Kasumi-1 (cell line): ENCODE measurements at places on chromosomes 2 and 18.

DNA sequence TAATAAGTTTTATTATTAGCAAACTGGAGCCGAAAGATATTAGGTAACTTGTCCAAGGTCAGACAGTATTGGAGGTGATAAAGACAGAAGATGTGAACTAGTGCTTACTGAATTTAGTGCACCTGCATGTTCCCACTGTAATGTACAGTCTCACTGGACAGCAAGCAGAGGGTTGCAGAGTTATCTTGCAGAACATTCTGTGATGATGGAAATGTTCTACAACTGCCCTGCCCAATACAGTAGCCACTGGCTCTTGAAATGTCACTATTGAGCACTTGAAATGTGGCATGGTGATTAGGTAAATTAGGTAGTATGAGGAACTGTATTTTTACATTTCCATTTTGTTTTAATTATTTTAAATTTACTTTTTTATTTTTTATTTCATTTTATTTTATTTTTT lies 356.6 kb downstream of the EPHA4 start:
- DNase-seq: no peak

- peak; percentile 40 for DNase-seq
Measured at GRCh38 chr18:12408247-12408869, 629 bp downstream of the PRELID3A start.

DNA sequence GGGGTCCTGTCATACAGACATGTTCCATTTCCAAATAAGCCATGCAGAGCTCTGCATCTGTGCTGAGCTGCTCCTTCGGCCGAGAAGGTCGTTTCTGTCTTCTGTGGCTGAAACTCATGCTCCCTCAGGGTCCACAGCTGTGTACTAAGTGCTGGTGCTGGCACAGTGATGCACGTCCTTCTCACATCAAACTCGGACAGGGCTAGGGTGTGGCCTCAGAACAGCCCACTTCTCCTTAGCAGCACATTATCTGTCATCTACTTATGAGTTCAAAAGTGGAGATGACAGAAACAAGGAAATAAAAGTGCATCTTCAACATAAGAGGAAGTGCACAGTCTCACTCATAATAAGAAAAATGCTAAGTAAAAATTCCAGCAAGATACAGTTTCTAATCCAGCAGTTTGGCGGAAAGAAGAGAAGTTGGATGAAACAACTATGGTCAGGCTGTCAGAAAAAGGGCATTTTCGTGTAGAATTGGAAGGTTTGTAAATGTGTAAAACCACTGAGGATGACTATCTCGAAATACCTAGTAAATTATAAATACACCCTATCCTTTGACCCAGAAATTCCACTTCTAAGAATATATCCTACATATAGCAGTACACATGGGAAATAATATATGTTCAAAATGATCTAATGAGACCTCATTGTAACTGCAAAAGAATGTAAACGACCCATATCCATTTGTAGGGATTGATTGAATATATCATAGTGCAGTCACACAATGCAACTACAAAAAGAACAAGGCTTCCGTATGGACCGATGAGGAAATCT lies 53.7 kb upstream of the APCDD1 start:
- DNase-seq: no peak

DNA sequence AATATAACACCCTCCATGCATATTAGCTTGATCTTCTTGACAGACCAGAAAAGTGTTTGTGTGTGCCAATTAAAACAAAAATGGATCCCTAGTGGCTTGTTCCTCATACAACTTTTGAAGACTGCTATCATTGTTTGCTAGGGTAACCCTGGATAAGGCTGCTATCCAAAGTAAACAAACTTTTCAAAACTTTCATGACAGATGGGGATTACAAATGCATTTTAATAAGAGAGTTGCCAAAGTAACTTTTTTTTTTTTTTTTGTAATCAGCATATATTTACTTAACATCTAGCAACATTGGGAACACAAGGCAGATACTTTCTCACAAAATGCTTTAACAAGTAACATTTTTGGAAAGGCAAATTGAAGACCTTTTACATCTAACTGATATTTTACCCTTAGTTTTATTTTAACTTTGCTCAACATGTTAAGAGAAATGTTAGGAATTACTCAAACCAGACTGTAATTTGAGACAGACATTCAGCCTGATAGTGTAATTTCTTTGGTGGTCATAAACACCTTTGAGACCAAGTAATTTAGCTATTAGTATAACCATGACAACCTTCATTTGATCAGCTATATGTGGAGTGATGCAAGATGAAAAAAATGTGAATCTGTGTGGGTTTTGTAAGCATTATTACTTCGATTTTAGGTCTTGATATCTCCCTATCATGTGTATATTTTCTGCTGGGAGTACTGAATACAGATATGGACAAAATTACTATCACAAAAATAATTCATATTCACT lies 300.9 kb downstream of the ARHGAP15 start:
- DNase-seq: peak; percentile 30

GRCh38 chr2:193303464-193303863 lies 1108.7 kb upstream of the TMEFF2 start:
- no peak for DNase-seq

DNA sequence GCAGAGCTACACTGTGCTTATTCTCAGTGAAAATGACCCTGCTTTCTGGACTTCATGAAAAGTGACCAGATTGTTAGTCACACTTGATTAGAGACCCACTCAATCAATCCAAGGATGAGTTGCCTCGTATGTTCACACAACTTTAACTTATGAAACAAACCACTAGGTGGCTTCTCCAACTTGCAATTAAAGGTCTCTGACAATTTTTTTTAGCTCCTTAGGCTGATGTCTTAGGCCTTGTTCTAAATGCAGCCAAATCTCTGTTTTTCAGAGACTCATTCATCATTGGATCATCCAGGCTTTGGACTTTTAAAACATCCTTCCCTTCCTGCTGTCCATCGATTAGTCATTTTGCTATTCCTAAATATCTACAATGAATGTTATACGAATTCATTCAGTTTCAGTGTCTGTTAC lies 63.4 kb downstream of the MREG start:
- DNase-seq: peak; percentile 57

DNA sequence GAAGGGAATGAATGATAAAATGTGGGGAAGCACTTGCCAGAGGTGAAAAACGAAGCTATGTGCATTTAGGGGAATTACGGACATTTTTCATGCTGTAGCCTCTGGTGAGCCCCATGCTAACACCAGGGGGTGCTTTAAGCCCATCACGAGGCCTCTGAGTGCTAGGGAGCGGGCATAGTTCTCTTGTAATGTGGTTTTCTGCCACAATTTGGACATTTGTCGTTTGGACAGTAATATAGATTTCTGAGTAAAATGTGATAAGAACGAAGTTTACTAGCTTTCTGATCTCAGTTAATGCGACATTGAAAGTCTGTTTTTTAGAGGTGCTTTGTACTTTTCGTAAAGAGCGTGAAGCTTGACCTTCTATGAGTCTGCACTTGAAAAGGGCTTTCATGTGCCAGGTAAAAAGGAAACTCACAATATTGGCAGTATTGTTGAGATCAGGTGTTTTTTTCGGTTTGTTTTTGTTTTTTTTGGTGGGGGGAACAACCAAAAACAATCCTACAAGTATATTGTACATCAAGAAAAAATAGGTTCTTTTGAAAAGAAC lies 50.6 kb downstream of the TRAF3IP1 start:
- peak; percentile 46 for DNase-seq

- no peak for DNase-seq
Measured at GRCh38 chr18:44779753-44780292, 99.1 kb downstream of the SETBP1 start.

GRCh38 chr2:62713837-62714236 lies 8.3 kb downstream of the EHBP1 start:
- DNase-seq: no peak

GRCh38 chr18:3710712-3711301 lies 260.8 kb downstream of the TGIF1 start:
- no peak for DNase-seq

DNA sequence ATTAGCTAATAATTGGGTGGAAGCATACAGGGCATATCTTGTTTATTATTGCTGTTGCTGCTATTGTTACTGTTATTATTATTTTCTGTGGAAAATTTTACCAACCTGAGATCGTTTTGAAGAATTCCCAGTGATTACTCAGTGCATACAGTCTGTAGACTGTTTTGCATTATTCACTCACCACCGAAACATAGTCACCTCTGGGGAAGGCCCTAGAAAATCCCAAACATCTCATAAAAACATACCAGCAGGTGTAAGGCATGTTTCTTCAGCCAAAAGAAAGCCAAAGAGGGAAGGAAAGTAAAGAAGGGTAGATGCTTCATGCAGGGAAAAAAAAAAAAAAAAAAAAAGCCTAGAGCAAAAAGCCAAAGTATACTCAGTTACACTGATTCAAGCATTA lies 647.7 kb downstream of the BCL11A start:
- no peak for DNase-seq

- no peak for DNase-seq
Measured at GRCh38 chr2:80238692-80239469, 65.7 kb downstream of the LRRTM1 start.

DNA sequence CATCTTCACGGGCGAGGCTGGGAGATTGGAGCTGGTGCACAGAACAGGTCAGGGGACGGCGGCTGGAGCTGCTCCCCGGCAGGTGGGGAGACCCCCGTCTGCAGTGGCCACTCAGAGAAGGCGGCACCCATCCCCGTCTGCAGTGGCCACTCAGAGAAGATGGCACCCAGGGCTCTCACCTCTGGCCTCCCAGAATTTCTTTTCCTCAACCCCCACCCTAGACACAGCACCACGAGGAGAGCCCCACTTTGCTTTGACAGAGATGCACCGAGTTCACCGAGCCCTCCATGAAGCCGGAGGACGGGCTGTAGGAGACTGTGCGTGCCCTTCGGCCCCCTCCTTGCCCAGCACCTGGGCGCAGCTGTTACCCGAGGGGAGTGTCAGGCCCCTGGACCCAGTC lies 201.6 kb upstream of the SALL3 start:
- DNase-seq: no peak

- no peak for DNase-seq
Measured at GRCh38 chr2:21097331-21097730, 26.4 kb upstream of the TDRD15 start.

GRCh38 chr2:204050681-204051080 lies 114.1 kb downstream of the ICOS start:
- no peak for DNase-seq

GRCh38 chr2:96832754-96833507 lies 10.9 kb downstream of the ANKRD23 start:
- DNase-seq: no peak

DNA sequence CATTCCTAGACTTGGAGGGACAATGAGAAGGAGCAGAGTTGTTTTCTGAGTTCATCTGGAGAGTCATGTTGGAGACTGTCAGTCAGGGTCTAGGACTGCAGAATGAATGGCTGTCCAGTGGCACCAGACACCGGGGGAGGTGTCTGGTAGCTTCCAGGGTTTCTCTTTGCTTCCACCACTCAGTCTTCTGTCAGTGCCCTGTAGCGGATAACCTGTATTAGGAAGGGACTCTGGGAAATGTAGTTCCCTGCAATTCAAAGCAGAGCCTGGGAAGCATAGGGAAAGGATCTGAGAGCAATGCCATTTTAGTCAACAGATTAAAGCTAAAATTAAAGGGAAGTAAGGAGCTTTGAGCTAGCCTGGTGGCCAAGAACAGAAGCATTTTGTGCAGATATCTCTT lies 257.9 kb downstream of the THSD7B start:
- DNase-seq: no peak

DNA sequence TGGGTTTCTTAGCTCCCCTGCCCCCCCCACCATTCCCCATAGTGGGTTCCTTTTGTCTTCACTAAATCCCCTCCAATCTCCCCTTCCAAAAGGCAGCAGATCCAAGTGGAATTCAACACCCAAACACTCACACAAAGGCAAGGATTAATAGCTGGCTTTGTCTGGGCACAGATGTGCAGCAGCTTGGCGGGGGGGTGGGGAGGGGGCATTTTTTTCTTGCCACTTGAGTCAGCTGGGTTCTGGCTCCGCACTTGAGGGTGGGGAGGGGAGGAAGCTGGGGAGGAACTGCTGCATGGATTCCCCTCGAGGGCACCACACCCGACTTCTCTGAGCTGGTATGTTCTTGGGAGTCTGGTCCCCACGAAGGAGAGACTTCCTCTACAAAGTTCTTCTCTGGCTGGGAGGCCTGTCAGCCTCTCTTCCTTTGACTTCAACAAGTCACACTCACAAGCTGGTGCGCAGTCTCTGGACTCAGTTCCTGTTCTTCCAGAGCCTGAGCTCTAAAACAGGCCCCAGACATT lies 36.0 kb downstream of the SERTAD2 start:
- DNase-seq: no peak

DNA sequence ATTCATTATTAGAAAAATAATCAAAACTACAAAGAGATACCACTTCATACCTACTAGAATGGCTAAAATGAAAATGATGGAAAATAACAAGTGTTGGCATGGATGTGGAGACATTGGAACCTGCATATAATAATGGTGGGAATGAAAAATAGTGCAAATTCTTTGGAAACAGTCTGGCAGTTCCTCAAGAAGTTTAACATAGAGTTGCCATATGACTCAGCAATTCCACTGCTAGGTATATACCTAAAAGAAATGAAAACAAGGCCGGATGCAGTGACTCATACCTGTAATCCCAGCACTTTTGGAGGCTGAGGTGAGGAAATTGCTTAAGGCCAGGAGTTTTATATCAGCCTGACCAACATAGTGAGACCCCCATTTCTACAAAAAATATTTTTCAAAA lies 41.6 kb upstream of the ACYP2 start:
- DNase-seq: no peak

DNA sequence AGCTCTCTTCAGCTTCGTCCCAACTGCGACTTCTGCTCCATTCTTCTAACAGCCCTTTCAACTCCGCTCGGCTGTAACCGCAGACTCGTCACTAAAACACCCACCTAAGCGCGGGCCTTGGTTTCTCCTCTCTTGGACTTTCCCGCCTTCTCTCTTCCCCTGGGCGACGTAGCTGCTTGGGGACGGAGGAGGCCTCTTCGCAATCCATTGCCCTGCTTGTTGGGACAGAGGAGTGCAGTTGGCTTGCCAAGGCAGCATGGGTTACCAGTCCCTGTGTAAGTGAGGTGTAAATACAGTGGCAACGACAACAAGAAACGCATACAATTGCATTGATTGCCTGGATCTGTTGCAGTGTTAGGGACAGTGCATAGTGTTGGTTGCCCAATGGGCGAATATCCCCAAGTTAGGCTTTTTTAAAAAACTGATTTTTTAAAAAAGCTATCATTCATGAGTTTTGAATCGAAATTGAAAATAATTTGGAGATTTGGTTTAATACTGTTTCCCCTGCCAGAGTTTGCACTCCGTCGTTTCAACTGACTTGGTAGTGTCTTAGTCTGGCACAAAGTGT lies 484 bp upstream of the DARS1 start:
- DNase-seq: peak; percentile 95

GRCh38 chr2:7986431-7986830 lies 695.4 kb upstream of the ID2 start:
- no peak for DNase-seq

- DNase-seq: no peak
Measured at GRCh38 chr2:154557906-154558305, 140.6 kb upstream of the KCNJ3 start.

GRCh38 chr2:27776097-27776496 lies 4.6 kb downstream of the MRPL33 start:
- no peak for DNase-seq

DNA sequence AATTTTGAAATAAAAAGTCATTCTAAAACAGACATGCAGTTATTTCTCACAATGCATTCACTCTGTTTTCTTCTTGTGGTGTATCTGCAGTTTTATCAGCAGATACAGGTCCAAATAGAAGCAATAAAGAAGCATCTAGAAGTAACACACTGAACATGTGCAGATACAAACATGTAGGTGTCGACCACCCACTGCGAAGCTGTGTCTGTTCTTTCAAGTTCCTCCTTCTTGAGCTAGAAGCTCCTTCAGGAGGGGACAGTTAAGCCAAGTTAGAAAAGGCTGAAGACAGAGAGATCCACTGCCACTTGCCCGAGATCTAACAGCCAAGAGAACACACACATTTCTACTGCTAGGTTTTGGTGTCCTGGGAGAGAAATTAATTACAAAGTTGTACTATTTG lies 30.1 kb downstream of the WDFY1 start:
- no peak for DNase-seq
